CD8-positive, alpha-beta memory T cell (primary cell): ENCODE measurements at places on chromosomes 6 and 20. TPM values are rescaled to one million over a fixed set of nuclear protein-coding genes. Genes with fewer than 3 reads are reported as not detected.

DNA sequence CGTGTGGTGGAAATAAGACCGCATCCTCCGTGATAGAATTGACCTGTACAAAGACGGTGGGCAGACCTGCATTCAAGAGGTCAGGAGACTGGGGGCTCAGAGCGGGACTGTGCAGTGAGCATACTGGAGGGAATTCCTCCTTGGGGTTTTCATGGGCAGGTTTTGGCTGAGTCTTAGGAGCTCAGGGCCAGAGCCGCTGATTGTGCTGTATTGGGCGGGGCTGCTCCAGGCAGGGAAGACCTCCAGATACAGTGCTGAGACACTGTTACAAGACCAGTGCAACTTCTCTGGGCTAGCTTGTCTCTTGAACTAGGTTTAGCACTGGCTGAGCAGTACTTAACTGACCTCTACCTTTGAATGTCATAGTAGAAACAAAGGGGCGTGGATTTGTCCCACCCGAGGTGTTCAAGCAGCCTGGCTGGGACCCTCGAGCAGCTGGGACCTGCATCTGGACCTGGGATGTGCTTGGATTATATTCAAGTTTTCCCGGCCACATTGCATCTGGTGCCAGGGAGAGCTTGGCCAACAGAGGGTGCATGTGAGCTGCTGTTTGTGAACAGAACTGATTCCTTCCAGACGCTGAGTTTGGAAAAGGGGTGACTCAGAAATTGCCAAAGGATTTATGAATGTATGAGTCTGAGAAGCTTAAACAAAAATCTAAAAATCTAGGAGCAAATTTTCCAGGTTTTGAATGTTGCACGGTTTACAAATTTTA is 33.4 kb upstream of the SLC22A1 start:
- no peaks in the 10 kb centered on the region for H3K27me3 ChIP-seq
- H3K4me3 ChIP-seq = no peak overlapping the region
- no peak overlapping the region for H3K27ac ChIP-seq
- DNase-seq = no peak

DNA sequence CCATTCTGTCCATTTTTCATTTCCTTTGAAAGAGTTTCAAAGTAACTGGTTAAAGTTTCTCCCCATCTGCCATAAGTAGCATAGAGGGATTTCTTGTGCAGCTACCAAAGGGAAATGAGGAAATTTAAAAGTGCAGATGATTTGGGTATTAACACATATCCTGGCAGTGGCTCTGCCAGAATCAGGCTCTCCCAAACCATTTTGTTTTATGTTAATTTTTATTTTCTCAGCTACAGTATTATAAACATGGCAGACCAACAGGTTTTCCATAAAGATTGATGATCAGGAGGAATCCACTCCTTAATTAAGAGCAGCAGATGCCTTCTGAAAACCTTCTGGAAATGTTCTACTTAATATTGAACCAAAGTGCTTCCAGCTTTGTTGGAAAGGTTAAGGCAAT is 13.9 kb downstream of the PLCB4 start:
- H3K27ac ChIP-seq = no peak overlapping the region
- no peaks in the 10 kb centered on the region for H3K4me1 ChIP-seq
- no peaks in the 10 kb centered on the region for H3K27me3 ChIP-seq

BRPF3 gene
- 26.4 TPM for total RNA-seq

C6orf141 gene
- not detected for total RNA-seq

DSP gene
- not detected for total RNA-seq
